Left cardiac atrium (tissue), 4 donors: ENCODE measurements at places on chromosomes 2 and 18. TPM values are rescaled to one million over a fixed set of nuclear protein-coding genes. Genes with fewer than 3 reads are reported as not detected.
A peak's percentile ranks its signal among the peaks of the same experiment; 100 is the strongest.

LRP1B gene
- 1.2 TPM for total RNA-seq

DSG1 gene
- total RNA-seq = 3.6 TPM

CAPN14 gene
- total RNA-seq = 0.26 TPM

KCNF1 gene
- 0.24 TPM for total RNA-seq

RAX gene
- total RNA-seq = not detected

UPP2 gene
- total RNA-seq = not detected

MC5R gene
- not detected for total RNA-seq

ALLC gene
- total RNA-seq = 0.26 TPM

CROCC2 gene
- total RNA-seq = not detected

SCN9A gene
- 6.4 TPM for total RNA-seq

EPG5 gene
- total RNA-seq = 19.5 TPM

AFF3 gene
- total RNA-seq = 22.8 TPM

TWIST2 gene
- total RNA-seq = 8.3 TPM

ZAP70 gene
- 2.6 TPM for total RNA-seq

C2orf80 gene
- total RNA-seq = not detected

ARHGAP25 gene
- total RNA-seq = 6.8 TPM

GRCh38 chr2:150710916-150711315 lies 223.4 kb upstream of the RND3 start:
- no peak for DNase-seq

- no peak for DNase-seq
These were observed 316.1 kb upstream of the MMADHC start for GRCh38 chr2:149903626-149904025.

GRCh38 chr2:176066645-176067588 lies 16.8 kb downstream of the EVX2 start:
- no peak for DNase-seq

DNA sequence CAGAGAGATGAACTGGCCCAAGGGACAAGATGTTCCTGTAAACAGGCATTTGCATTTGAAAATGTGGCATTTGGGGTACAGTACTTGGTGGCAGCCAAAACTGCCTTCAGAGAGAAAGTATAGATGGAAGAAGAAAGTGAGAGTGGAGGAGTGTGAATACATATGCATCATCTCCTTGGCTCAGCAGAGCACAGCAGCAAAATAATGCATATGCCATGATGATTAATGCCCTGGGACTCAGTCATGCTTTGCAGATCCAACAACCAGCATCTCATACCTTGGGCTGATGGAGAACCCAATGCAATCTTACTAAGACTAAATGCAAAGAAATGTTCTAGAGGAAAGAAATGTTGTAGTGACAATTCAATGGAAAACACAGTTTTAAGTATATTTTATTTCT lies 29.7 kb upstream of the CYTIP start:
- DNase-seq = no peak

DNA sequence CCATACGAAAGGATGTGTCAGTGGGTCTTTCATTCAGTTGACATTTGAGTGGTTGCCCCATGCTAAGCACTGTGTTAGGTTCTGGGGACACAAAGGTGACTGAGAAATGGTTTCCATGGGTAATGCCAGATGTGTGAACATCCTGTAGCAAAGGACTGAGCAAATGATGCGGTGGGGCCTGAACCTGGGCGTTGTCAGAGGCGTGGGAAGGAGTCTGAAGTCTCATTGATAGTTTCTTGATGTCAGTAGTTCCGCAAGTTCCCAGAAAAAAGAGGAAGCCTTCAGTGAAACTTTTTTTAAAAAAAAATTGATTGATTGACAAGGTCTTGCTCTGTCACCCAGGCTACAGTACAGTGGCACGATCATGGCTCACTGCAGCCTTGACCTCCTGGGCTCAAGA lies 56.9 kb downstream of the LIMS1 start:
- DNase-seq = no peak

DNA sequence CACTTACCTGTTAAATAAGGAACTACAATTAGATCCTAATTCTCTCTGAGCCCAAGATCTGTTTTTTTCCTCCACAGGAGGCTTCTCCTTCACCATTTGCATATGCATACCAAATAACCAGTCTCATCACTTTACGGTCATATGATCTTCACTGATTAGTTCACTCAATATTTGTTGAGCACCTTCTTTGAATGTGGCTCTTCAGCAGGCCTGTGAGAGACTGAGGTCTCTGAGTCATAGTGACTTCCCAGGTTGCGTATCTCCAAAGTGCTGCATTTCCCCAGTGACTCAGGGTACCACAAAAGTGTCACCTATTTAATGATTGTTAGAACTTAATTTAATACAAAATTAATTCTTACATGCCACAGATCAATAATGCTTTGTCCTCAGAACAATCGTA lies 108.8 kb upstream of the TRIB2 start:
- DNase-seq = no peak

- no peak for DNase-seq
These were observed 786.0 kb upstream of the SLC39A10 start for GRCh38 chr2:194870974-194871535.

GRCh38 chr18:23337599-23338444 lies 115.3 kb upstream of the RIOK3 start:
- DNase-seq = no peak

DNA sequence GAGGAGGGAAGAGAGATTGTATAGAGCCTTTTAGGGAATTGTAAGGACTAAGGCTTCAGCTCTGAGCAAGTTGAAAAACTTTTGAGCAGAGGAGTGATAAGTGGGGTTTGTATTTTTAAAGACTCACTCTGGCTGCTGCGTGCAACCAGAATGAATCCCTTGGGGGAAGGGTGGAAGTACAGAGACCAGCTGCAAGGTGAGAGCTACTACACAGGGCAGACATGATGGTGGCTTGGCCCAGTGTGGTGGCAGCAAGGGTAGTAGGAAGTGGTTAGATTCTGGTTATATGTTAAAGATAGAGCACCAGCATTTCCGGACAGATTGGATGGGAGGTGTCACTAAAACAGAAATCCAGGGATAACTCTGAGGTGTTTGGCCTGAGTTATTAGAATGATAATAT lies 10.1 kb upstream of the SESTD1 start:
- DNase-seq = no peak

GRCh38 chr2:21535826-21536225 lies 412.1 kb downstream of the TDRD15 start:
- no peak for DNase-seq

DNA sequence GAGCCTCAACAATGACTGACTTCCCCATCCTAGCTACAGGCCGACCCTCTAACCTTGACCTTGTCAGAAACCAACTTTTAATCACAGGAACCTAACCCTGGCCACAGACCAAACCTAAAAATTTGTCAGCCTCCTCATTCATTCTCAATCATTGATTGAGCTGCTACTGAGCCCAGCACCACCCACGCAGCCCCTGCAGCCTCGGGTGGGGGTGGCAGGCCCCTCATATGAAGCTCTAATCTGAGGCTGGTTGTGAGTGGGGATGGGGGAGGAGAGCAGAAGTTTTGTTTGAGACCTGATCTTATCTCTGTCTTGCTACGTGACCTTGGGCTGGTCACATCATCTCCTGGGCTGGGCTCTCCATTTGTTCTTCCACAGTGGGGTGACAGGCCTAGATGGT lies 99.5 kb upstream of the EPAS1 start:
- DNase-seq = no peak

DNA sequence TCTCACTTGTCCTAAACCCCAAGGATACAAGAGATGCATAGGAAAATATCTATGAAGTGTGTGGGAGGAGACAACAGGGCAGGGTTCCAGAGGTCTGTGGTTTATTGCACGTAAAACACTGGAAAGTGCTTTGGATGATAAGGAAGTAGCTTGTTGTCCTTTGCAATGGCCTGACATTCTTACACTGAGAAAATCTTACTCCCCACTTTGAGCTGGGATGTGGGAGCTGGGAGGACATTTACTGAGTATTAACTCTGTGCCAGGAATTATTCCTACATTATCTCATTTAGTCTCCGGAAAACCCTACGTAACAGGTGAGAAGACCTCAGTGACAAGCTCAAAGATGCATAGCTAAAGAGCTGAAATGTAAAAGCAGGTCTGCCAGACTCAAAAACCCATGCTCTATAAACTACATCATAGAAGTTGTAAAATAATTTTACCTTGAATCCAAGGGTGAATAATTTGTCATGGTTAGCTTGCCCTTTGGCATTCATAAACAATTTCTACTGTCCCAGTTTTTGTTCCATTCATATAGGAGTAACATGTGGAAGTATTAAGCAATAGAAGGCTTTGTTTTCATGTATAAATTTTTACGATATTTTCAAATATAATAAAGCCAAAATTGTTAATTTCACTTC lies 9.2 kb upstream of the GALNT3 start:
- no peak for DNase-seq

DNA sequence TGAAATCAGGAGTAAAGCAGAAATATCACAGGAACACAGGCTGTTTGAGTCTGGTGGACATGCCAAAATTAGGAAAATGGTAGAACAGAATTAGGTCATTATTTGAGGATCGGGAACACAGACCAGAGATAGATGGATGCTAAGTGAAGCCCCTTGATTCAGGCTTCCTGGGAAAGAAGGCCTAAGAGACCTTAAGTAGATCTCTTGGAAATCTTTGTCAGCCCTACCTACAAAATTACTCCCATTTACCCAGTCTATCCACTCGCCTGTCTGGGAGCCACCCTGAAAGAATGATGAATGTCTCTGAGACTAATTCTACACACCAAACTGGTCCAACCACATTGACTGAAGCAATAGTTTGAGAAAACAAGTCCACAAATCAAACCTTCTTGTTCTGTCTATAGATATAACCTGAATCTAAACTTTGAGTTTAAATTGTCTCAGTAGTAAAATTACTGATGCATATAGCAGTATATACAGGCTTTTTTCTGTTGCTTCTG lies 36.6 kb upstream of the TANK start:
- DNase-seq = no peak

- DNase-seq = no peak
These were observed 534.2 kb downstream of the SPAG16 start for GRCh38 chr2:213818436-213818835.

DNA sequence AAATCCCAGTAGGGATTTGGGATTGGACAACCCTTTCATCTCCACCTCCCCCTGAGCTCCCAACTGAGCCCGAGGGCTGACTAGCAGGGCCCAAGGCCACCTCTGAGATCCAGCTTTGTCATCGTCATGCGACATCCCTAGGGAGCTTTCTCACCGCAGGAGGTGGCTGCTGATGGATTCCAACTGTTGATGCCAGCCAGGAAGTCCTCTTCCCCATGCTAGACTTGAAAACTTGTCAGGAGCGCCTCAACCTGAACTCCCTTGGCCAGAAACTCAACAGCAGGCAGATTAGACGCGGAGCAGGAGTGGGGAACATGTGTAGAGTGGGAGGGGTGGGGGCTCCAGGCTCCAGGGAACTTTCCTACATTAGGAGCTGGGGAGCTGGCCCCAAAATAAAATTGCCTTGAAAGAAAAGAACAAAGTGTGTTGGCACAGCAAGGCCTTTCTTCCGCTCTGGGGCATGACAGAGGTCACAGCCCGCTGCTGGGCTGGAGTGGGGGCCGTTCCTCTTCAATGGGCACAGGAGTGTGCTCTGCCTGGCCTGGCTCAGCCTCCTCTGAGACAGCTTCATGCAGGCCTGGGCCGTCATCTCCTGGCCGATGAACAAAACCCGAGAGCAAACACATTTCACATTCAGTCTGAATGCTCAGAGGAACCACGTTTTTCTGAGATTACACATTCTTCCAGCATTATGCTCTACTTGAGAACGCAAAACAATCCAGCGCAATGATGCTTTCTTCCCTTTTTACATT lies 34.5 kb downstream of the EMILIN2 start:
- DNase-seq = peak; percentile 75
